Cortex of kidney (tissue), 1 donor: ENCODE measurements at places on chromosomes 6 and 20.

GRCh38 chr20:10540636-10541493 lies 105.8 kb downstream of the SLX4IP start:
- no peak for DNase-seq

- no peak for DNase-seq
Observed at GRCh38 chr20:35506872-35507638, 22.4 kb downstream of the C20orf173 start.

DNA sequence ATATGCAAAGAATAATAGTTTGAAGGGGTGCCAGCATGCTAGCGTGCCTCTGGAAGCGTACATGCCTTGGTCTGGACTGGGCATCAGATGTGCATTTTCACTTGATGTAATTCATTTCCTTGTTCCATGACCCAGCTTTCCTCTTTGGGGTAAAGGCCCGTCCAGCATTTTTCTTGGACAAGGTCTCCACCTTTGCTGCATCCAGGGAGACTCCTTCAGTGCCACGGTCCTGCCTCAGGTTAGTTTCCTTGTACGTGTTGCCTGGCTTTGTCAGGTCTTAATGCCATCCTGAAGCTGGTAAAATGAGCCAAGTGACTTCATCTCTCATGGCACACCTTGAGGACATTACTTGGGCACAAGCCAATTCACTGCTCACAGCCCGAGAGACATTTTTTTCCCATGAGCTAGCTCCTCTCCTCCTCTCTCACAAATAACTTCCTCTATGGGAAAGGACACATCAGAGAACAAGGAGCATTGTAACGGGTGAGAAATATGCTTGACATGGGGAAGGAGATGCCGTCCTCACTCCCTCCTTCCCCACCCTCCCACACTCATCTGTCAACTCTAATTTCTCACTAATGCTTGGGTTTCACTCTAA lies 23.9 kb downstream of the EDN1 start:
- no peak for DNase-seq

- no peak for DNase-seq
Observed at GRCh38 chr6:75114806-75115205, 91.0 kb downstream of the COL12A1 start.

DNA sequence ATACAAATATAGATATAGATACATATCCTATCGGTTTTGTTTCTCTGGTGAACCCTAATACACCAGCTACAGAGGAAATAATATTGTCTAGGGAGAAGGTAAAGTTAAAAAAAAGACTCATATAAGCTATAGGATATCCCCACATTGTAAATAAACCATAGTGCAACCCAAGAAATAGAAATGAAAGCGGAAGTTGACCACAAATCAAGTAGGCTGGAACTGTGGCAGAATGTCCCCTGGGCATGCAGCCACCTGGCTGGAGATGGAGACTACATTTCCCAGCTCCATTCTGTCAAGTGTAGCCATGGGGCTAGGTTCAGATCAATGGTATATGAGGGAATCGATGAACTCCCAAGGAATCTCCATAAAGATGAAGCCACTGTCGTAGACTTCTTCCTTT lies 70.1 kb upstream of the RPS6KA2 start:
- no peak for DNase-seq

DNA sequence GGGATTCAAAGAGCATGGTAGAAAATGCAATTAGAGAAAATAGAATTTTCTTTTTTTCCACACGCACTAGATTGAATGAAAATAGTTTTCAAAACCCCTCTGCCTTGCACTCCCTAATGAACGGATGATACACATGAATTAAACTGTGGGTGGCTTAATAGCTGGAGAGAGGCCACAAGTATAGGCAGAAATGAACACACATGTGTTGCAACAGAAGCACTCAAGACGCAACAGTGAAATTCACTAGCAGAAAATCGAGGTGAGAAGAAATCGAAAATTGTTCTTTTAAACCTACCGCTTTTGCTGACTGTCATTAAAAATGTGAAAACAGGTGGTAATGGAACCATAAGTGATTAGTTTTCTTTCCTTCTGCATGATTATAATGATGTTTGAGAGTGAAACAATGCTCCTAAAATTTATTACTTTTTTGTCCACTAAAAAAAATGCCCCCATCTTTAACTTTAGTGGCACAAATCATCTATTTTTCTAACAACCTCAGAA lies 80.1 kb upstream of the SHLD1 start:
- no peak for DNase-seq

GRCh38 chr6:52983159-52983848 lies 11.8 kb downstream of the GSTA4 start:
- DNase-seq, result no peak

GRCh38 chr6:24692003-24692402 lies 25.1 kb downstream of the ACOT13 start:
- no peak for DNase-seq

- no peak for DNase-seq
Observed at GRCh38 chr6:11830105-11830504, 51.5 kb upstream of the ADTRP start.

DNA sequence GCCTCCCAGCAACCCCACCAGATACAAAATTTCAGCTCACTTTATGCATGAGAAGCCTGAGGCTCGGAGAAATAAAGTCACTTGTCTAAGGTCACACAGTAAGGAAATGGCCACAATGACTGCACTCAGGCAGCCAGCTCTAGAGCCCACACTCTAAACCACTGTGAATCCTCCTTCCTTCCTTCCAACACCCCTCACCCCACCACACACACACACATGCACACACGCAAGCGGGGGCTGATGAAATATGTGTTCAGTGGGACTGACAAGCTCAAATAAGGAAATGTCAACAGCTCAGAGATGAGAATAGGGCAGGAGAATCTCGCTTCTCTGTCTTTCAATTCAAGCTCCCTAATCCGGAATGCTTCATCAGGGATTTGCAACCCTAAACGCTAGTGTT lies 6.0 kb upstream of the BPIFA1 start:
- DNase-seq, result no peak

DNA sequence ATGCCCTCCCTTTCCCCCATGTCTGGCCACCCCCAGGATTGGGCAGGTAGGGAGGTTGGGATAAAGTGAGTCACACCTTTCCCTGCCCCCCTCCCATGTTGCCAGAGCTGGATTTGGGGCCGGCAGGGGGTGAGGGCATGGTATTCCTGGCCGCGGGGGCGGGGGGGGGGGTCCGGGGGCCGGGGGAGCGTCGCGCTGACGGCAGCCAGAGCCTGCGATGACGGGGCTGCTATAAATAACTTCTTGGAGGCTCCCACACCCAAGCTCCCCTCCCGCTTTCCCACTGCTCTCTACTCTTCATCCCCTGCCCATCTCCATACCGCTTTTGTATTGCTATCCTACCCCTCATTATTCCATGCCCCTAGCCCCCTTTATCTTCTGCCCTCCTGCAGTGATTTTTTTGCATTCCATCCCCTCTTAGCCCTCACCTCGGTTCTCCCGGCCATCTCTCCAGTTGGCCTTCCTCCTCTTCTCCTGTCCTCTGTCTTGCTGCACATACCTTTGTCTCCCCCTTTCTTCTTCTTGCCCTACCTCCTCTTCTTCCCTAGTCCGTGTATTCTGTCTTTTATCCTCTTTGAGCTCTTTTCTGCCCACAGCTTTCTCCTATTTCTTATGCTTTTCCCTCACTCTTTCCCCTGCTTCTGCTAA lies 13.8 kb downstream of the SYNGAP1 start:
- no peak for DNase-seq
